T-helper 1 cell treated with Interleukin-12 subunit alpha and Interleukin-12 subunit beta and Interleukin-4 antibody, amounts not matched to agents 30 ng/mL and 1 ng/mL, for 36 hours (primary cell): ENCODE measurements at places on chromosomes 1 and 21. TPM values are rescaled to one million over a fixed set of nuclear protein-coding genes. Genes with fewer than 3 reads are reported as not detected.

Gene LAPTM5
- total RNA-seq: 477 and 500 TPM in 2 replicates

Gene ADAM30
- total RNA-seq: not detected in 2 replicates

Gene TMOD4
- total RNA-seq: 2.7 and 4.5 TPM in 2 replicates

Gene GUCA2B
- total RNA-seq: not detected in 2 replicates

Gene HLX
- 5.2 and 6.0 TPM in 2 replicates for total RNA-seq

Gene CCDC17
- 4.7 and 5.3 TPM in 2 replicates for total RNA-seq

Gene LRRC38
- not detected in 2 replicates for total RNA-seq

Gene KIF21B
- 92.8 and 94.7 TPM in 2 replicates for total RNA-seq

Gene ZNF593OS
- not detected in 2 replicates for total RNA-seq

Gene FAM3B
- total RNA-seq: not detected in 2 replicates

Gene KRTAP21-2
- not detected in 2 replicates for total RNA-seq

Gene NMNAT2
- 0.05 and 0.46 TPM in 2 replicates for total RNA-seq

Gene OR2T10
- not detected in 2 replicates for total RNA-seq

Gene C21orf91
- total RNA-seq: 61.9 and 67.9 TPM in 2 replicates

Gene EFCAB14
- 95.5 and 97.4 TPM in 2 replicates for total RNA-seq

Gene FCRL5
- not detected in 2 replicates for total RNA-seq

Gene BGLAP
- total RNA-seq: 1.6 and 1.9 TPM in 2 replicates

Gene PLEKHA6
- 0.29 and 0.32 TPM in 2 replicates for total RNA-seq
